ENCODE measurements at places on chromosomes 6 and 20. TPM values are rescaled to one million over a fixed set of nuclear protein-coding genes. Genes with fewer than 3 reads are reported as not detected.

The TMEM74B gene
- total RNA-seq = 0.25 TPM

The PABPC1L gene
- 1.3 TPM for total RNA-seq

The MYLK4 gene
- total RNA-seq = 0.38 TPM

The PACSIN1 gene
- total RNA-seq = not detected

The EEF1A2 gene
- total RNA-seq = 27.1 TPM

Measured in bladder microvascular endothelial cell (primary cell).